ENCODE measurements at places on chromosomes 2 and 18.

DNA sequence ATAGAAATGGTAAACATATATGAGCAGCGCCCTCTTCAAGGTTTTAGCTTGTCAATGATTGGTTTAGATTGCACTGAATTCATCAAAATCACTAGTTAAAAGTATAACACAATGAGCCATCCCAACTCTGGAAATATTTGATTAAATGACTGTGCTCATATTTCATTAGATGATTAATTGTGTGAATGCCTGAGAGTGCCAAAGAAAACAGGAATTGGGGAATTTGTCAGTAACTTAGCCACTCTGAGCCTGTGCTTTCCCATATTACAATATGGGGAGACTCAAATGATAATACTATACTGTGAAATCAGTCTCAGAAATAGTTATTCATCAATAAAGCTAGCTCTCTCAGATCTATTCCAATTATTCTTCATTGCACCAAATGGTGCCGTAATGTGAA, 2087.6 kb upstream of the CELF4 start:
- no peak for DNase-seq

DNA sequence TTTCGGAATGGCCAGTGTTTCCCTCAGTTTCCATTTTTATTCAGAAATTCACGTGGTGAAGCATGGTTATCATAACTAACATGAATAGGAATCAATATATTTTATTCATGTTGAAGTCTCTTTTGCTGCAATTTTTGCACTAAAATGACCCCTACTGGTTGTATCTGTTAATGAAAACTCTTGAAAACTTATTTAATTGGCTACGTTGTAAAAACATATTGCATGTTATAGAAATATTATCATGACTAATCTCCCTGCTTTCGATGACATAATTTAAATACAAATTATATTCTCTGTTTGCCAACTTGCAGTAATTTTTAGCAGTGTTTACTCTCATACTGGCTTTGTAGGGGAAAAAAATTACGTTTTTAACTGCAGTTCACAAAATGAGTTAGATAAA, 3.5 kb downstream of the CRIM1 start:
- DNase-seq: no peak

- peak; percentile 86 for DNase-seq
Observed at GRCh38 chr2:186848873-186849578, at the start of gene ZSWIM2. ZSWIM2 (minus strand) TSS chr2:186849170; CDS start chr2:186849130, 40 bp downstream.

DNA sequence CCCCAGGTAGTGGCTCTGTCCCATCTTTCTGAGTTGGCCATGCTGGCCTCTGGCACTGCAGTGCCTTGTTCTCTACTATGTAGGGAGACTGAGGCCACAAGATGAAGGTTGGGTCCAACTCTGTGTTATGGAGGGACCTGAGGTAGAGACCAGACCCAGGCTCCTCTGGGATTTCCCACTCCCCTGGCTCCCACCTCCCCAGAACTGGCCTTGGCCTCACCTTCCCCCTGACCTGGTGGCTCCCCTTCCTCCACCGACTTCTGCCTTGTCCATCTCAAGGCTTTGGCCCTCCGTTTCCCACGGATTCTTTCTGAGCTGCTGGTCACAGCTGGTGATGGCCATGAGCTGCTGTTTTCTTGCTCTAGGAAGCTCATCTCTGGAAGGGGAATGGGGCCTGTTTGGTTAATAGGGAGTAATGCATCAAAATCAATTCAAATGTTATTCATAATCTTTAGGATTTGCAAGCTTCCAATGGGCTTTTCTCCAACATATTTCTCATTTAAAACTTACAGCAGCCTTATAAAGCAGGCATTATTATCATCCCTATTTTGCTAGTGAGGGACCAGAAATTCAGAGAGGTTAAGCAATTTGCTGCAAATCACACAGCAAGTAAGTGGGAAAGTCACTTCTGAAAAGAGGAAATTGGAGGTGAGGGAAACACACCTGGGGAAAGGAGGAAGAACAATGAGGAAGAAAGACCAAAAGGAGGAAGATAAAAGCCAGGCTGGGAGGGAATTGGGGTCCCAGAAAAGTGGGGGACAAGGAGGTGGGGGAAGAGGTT, 887 bp downstream of the PRKAG3 start:
- DNase-seq: no peak

DNA sequence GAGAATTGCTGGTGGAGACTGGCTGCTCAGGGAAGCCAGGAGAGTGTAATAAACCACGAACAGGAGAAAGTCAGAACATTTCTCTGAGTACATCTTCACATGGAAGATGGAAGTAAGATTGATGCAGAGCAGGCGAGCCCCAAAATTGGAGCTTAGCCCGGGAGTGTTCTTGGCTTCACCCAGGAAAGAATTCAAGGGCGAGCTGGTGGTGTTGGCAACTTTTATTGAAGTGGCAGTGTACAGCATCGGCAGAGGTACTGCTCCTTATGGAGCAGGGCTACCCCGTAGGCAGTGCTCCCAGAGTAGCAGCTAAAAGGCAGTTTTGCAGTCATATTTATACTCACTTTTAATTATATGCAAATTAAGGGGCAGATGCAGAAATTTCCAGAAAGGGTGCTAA, 281.4 kb upstream of the MEX3C start:
- DNase-seq: no peak

DNA sequence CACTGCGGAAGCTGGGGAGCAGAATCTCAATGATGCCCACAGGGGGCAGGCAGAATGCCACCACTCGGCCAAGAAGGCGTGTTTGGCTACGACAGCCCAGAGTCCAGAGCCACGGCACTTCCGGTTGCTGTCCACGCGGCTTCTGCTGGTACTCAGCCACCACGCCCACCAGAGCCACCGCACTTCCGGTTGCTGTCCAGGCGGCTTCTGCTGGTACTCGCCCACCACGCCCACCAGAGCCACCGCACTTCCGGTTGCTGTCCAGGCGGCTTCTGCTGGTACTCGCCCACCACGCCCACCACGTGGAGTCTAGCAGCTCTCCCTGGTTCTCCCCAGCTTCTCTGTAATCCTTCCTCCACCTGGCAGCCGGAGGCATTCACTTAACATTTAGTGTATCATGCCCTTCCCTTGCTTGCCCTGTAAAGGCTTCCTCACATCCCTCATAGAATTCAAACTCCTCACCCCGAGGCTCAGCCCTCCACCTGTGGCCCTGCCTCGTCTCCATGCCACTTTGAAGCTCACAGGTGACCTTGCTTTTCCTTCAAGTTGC, 40.1 kb upstream of the APCDD1 start:
- no peak for DNase-seq

GRCh38 chr2:231662811-231663457, 45.4 kb upstream of the PTMA start:
- DNase-seq: no peak

All from left lung (tissue), 14 donors.